ENCODE measurements at places on chromosomes 11 and 22.

GRCh38 chr11:6191742-6192141 is 7.3 kb upstream of the OR52W1 start:
- no peak for DNase-seq

- DNase-seq: no peak
Measured at GRCh38 chr11:75261902-75262361, 21.4 kb downstream of the TPBGL start.

DNA sequence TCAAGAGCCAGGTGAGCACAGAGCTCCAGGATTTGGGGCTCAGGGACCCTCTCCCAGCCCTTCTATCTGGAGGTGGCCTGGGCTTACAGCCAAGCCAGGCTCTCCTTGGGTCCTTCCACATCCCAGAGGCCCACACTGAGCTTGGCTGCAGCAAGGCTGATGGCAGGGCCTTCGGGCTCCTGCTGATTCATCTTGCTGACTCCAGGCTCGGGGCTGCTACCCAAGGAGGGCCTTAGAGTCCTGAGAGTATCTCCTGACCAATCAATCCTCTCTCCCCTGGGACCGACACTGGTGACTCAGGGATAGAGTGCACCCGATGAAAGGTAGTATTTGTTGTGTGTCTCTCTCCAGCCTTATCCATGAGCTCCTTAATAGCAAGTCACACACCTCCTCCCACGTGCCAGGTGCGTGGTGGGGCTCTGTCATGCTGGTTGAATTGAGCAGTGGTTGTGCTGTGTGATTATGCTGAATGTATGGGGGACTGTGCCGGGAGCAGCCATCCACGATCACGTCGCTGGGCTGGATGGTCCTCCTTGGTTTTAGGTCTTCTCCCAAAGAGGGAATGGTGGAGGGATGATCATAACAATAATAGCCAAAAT is 62.3 kb downstream of the GRIK4 start:
- no peak for DNase-seq

DNA sequence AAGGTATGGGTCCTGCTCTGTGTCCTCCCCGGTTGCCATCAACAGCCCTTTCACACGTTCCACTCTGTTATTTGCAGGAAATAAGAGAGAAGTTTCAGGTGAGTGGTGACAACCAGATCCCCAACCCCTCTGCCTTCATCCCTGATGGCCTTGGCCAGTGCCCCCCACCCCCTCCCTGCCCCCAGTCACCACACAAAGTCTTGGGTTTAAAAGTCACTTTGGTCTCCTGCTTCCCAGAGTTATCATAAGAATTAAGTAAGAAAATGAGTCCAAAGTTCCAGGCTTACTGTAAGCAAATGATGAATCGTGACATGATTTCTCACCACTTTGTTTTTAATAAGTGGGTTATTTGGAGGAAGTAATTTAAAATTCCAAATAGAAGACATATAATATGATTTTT is 9.2 kb upstream of the OAF start:
- no peak for DNase-seq

- no peak for DNase-seq
Measured at GRCh38 chr22:48944433-48944750, 883.3 kb downstream of the BRD1 start.

- no peak for DNase-seq
Measured at GRCh38 chr22:43235445-43236409, 48.8 kb upstream of the TTLL12 start.

GRCh38 chr11:15589070-15589626 is 474.4 kb downstream of the INSC start:
- DNase-seq: no peak

GRCh38 chr11:10490398-10491241 is 35.6 kb downstream of the AMPD3 start:
- peak; percentile 83 for DNase-seq

GRCh38 chr22:50032941-50033601 is 20.5 kb upstream of the IL17REL start:
- DNase-seq: no peak

DNA sequence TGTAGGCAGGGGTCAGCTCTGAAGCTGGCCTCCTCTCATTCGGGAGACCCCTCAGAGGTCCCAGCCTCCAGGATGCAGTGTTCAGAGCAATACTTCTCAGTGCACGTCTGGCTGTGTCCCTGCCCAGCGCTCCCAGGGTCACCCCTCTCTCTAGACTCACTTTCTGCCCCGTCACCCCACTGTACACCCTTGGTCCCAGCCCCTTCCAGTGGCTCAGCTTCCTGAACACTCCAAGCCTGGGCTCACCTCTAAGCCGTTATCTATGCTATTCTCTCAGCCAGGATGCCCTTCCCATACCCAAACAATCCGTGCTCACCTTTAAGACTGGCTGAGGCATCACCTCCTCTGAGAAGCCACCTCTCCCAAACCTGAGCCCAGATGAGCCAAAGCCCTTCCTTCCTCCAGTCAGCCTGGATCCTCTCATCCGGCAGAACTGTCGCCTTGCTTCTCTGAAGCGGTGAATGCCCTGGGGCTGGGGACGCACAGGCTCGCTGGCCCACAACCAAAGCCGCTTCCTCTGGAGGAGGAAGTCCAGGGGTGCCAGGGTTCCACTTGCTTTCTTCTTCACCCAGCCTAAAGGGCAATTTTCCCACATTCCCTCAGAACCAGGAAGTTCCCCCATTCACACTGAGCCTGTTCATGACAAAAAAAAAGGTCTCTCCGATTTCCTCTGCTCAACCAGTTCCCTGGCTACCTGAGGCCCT is 13.7 kb upstream of the CDKN1C start:
- no peak for DNase-seq

DNA sequence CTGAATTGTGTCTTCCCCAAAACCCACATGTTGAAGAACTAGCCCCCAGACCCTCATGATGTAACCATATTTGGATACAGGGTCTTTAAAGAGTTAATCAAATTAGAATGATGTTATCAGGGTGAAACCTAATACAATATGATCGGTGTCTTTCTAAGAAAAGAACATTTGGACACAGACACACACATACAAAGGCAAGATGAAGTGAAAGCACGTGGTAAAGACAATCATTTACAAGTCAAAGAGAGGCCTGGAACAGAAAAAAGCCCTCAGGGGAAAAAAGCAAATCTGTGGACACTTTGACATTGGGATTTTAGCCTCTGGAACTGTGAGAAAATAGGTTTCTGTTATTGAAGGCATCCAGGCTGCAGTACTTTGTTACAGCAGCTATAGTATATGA is 733.4 kb downstream of the JRKL start:
- DNase-seq: no peak

DNA sequence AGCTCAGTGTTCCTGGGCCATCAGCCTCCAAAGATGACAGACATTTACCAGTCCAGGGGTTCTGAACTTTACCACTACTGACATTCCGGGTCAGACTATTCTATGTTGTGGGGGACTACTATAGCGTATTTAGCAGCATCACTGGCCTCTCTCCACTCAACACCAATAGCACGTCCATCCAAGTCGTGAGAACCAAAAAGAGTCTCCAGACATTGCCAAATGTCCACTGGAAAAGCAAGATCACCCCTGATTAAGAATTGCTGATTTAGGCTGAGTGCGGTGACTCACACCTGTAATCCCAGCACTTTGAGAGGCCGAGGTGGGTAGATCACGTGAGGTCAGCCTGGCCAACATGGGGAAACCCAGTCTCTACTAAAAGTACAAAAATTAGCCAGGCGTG is 5.3 kb downstream of the PES1 start:
- DNase-seq: no peak

- no peak for DNase-seq
Measured at GRCh38 chr11:111466615-111467014, 45.6 kb downstream of the BTG4 start.
